Stimulated activated CD8-positive, alpha-beta memory T cell treated with anti-CD3 and anti-CD28 coated beads, Interleukin-15, amount 100 ng/mL, for 48 hours (primary cell): ENCODE measurements at places on chromosomes 3 and 15.

- no peak for DNase-seq
Measured at GRCh38 chr3:47223755-47224154, 58.8 kb downstream of the KIF9 start.

- DNase-seq, result no peak
Measured at GRCh38 chr3:31106204-31106603, 211.7 kb upstream of the GADL1 start.

GRCh38 chr3:126746395-126747177 lies 42.5 kb downstream of the CHCHD6 start:
- DNase-seq, result no peak

DNA sequence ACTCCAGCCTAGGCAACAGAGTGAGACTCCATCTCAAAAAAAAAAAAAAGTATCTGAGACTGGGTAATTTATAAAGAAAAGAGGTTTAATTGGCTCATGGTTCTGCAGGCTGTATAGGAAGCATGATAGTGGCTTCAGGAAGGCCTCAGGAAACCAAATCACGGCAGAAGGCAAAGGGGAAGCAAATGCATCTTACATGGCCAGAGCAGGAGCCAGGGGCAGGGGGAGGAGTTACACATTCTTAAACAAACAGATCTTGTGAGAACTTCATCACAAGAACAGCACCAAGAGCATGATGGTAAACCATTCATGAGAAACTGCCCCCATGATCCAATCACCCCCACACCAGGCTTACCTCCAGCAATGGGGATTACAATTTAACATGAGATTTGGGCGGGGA lies 37.2 kb downstream of the ACAP2 start:
- no peak for DNase-seq

GRCh38 chr3:99640214-99640851 lies 1.9 kb downstream of the COL8A1 start:
- DNase-seq, result no peak

- DNase-seq, result no peak
Measured at GRCh38 chr3:10474275-10474646, 31.1 kb downstream of the ATP2B2 start.

DNA sequence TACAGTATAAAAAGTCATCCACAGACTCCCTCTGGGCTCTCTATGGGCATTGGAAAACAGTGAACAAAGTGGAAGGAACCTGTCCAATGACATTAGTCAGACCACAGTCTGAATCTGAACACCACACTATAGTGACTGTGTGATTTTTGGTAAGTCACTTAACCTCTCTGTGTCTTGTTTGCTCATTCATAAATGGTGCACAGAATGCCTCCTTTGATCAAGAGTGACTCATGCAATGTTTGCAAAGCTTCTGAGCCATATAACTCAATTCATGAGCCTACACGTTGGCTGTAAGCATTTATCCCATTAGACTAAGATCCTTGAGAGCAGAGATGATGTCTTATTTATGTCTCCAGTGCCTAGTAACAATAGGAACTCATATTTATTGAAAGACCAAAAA lies 46.7 kb downstream of the SV2B start:
- DNase-seq, result no peak

GRCh38 chr15:101348643-101349042 lies 53.6 kb upstream of the SNRPA1 start:
- no peak for DNase-seq

DNA sequence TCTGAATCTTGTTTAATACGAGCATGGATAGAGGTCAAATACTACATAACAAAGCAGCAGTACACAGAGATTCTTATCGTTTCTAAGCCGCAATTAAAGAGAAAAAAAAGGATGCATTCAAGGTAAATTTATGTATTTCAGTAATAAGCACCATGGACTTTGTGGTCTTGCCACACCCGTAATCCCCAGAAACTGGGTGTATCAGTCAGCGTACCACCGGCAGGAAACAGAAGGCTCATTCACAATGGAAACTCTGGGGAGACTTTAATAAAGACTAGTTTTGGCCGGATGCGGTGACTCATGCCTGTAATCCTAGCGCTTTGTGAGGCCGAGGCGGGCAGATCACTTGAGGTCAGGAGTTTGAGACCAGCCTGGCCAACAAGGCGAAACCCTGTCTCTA lies 81.9 kb upstream of the ZNF280D start:
- DNase-seq, result no peak

GRCh38 chr3:150144191-150144708 lies 173.6 kb upstream of the PFN2 start:
- DNase-seq, result no peak

- DNase-seq, result no peak
Measured at GRCh38 chr15:91263632-91264531, 163.8 kb downstream of the SV2B start.

GRCh38 chr15:35713733-35714132 lies 167.8 kb upstream of the DPH6 start:
- DNase-seq, result no peak

GRCh38 chr3:189121092-189121491 lies 50.7 kb upstream of the TPRG1 start:
- DNase-seq, result no peak

GRCh38 chr3:23950293-23950692 lies 5.2 kb downstream of the NR1D2 start:
- DNase-seq, result no peak

- no peak for DNase-seq
Measured at GRCh38 chr3:151350656-151351055, 21.3 kb upstream of the P2RY13 start.

DNA sequence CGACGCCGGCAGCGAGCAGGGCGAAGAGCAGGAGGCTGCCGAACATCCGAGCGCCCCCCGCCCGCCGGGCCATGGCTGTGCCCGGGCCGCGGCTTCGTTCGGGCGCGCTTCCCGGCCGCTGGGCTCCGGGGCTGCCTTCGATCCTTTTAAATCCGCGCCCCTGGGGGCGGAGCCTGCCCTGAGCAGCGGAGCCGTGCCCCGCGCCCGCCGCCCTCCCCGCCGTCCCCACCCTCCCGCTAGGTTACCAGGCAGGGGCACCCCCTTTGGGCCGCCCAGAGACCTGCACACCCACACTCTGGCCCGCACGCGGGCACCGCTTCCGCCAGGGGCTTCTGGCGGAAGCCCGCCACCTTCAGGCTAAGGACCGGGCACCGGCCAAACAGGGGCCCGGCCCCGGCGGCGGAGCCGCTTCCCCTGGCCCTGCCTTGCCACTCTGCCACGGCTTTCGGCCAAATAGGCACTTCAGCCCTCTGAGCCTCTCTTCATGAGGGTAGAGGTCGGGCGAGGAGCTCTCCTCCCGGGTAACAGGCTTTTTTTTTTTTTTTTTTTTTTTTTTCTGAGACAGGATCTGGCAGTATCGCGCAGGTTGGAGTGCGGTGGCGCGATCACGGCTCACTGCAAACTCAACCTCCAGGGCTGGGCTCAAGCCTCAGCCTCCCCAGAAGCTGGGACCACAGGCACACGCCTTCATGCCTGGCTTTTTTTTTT lies at the start of gene NMB:
Gene NMB, minus strand, starts transcription at position 120 of the 708 bp plus-strand sequence. Its CDS starts 47 bp downstream, at position 73.
- peak; percentile 76 for DNase-seq

GRCh38 chr3:168470380-168470779 lies 374.7 kb upstream of the GOLIM4 start:
- no peak for DNase-seq

GRCh38 chr15:68316061-68316804 lies 38.7 kb downstream of the FEM1B start:
- DNase-seq, result no peak

GRCh38 chr3:81496407-81497104 lies 264.9 kb downstream of the GBE1 start:
- no peak for DNase-seq

- DNase-seq, result no peak
Measured at GRCh38 chr3:17057321-17057720, 172.6 kb downstream of the PLCL2 start.

DNA sequence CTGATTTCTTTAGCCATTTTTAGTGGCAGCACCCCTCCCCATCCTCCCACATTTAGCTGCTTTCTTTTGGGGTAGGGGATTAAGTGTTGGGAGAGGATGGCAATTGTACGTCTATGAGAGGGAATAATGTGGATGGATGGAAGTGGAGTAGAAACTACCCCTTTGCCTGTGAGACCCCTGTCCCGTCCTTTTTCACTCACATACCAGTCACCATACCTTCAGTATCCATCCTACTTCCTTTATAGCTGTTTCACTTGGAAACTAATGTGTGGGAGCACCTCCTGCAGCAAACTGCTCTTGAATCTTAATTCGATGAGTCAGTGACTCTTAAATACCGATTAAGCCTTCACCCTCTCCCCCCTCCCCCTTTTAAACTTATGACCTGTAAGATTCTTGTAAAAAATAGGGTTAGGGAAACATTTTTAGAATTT lies 730 bp downstream of the SPRED1 start:
- DNase-seq, result no peak

DNA sequence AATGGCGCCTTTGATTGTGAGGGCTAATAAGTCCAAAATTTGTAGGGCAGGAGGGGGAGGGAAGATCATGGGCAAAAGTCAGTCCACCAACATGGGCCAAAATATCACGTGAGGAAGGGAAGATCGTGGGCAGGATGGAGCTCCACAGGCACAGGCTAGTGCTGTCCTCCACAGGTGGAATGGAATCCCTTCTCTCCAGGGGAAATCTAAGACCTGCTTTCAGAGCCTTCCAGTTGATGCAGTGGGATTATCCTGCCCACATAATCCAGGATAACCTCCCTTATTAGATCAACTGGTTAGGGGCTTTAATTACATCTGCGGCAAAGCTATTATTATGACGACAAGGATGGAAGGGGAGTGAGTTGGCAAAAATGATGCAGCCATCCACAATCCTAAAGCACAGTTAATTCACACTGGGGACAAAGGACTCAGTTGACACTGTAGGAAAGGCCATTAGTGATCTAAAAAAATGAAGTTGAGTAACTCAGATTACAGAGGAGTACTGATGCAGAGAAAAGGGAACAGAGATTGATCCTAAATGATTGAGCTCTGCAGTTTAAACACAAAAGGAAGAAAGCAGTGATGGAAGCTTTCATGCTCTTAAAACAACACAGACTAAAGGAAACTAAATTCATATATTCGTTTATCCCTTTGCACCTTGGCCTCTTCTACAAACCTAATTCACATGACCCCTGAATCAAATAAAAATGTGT lies 159.8 kb downstream of the AKAP13 start:
- no peak for DNase-seq

GRCh38 chr3:23275814-23276213 lies 72.7 kb downstream of the UBE2E2 start:
- DNase-seq, result no peak

DNA sequence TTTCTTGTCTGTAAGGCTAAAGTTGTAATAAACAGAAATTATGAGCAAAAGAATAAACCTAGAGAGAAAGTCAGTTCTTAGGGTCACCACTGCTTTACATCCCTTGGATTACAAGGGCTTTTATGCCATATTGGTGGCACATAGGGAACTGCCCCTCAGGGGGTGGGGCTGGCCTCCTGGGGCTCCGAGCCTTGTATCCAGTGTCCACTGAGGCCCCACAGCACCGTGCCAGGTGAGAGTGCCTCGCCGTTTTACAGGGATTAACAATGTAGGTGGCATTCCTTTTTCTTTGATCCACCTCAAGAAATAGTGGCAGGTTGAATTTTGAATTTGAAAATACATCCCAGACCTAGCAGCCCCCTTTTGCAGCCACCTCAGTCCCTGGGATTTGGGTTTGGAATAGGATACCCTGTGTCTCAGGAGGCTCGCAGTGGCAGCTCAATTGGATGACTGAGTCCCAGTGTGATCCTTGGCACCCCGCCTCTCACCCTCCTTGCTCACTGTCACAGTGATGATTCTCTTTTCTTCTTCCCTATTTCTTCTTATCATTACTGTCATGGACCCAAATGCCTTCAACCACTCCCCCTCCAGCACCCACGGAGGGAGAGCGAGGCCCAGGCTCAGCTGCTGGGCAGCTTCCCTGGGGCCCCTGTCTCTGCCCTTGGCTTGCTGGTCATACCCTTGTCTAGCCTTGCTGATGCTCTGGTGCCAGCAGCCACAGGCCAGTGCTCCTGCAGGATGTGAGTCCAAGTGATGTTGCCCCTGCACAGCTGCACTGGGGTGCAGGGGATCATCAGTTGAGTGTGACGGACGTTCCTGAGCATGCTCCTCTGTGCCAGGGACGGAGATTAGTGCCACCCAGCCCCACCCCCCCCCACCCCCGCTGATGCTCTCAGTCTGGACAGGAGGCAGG lies 137.9 kb downstream of the DNAJB8 start:
- DNase-seq, result no peak

DNA sequence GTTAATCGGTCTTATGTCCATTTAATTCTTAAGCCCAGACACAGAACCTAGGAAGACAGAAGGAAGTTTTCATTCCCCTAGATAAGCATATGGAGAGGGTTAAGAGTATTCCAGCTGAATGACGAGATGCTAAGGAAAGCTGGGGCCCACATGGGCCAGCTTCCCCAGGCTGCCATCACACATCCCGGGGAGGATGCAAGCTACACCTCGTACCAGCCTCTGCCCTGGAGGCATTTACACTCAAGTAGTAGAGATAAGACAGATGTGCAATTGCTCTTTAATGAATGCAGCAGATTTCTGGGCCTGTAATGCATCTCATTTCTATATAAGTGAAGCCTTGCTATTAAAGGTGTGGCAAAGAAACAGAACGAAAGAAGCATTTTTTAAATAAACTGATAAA lies 144.5 kb downstream of the MEX3B start:
- no peak for DNase-seq

DNA sequence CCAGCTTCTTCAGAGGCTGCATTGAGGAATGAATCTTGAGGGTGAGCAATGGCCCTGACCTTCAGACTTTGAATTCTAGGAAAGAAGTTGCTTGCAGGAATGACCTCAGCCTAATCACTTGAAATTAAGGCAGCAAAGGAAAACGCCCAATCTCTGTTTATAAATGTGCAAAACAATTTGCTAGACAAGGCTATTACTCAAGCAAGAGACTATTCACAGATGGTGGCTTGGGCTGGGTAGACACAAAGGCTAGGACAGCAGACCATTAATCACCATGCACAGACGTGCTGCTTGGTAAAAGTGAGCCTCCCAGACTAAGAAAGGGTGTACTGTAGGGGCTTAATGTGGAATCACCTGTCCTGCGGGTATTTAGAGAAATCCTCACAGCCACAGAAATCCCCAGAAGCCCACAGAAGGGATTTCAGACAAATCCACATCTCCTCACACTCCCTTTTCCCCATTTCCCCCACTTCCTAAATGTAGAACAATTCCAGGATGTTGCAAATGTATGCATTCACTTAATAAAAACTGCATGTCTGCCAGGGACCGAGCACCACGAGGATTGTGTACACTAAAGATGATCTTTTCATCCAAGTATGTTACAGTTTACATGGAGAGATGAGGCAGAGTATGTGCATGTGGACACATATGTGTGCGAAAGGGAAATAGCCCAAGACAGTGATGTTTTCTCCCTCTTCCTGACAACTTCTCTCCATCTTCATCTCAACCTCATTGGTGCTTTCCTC lies 259.5 kb downstream of the THSD4 start:
- DNase-seq, result no peak
